ENCODE measurements at places on chromosomes 12 and 14.

DNA sequence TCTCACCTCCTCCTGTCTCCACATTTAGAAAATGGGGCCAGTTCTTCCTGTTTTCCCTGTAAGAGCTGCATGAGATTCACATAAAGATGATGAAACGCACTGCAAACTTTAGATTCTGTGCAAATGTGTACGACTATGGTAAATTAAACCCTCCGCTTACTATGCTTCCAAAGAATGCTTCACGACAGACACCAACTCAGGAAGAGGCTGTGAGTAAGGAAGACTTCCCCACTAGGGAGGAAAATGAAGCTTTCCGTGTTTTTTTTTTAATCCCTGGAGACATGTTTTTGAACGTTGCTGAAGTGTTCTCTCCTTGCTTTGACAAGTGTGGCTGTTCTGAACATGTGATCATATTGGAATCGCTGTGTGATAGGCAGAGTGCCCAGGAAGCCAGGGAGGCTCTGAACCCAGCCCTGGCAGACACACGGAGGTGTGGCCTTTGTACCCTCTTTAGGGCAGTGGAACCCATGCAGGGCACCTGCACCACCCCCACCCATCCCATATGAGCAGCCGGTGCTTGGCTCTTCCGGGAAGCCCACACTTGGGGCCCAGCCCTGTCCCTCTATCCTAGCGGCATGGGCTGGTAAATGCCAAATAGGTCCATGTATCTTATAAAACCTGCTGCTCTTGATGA lies 7.5 kb upstream of the SYNE3 start:
- no peak for DNase-seq

DNA sequence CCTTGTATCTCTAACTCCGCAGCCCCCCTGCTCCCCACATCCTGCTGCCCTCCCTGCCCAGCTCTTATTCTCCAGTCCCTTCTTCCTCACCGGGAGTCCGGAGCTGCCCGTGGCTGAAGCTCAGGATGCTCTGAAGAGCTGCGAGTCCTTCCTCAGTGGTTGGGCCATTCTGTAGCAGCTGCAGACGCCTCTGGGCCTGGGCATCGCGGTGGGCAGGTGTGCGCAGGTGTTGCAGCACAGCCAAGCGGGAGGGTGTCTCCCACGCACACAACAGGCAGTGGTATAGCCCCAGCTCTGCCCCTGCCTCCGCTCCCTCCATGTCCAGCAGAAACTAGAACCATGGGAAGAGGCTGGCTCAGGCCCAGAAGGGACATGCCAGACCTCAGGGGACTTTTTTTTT lies 20.2 kb downstream of the ZFHX2 start:
- no peak for DNase-seq

GRCh38 chr14:32256576-32256975 lies 53.5 kb upstream of the RNU6-8 start:
- DNase-seq, result no peak

DNA sequence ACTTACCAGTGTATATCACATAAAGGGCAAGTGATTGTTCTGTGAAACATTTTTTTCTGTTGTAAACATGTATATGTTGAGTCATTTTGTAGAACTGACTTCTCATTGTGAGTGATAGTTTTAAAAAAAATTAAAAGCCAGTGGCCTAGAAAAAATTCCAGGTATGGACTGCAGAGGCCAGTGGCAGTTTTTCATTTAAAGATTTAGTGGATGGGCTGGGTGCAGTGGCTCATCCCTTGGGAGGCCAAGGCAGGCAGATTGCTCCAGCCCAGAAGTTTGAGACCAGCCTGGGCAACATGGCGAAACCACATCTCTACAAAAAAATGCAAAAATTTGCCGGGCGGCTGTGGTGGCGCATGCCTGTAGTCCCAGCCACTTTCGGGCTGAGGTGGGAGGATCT lies 84.7 kb upstream of the MDM1 start:
- no peak for DNase-seq

GRCh38 chr12:129868575-129868974 lies 35.2 kb downstream of the TMEM132D start:
- DNase-seq, result no peak

DNA sequence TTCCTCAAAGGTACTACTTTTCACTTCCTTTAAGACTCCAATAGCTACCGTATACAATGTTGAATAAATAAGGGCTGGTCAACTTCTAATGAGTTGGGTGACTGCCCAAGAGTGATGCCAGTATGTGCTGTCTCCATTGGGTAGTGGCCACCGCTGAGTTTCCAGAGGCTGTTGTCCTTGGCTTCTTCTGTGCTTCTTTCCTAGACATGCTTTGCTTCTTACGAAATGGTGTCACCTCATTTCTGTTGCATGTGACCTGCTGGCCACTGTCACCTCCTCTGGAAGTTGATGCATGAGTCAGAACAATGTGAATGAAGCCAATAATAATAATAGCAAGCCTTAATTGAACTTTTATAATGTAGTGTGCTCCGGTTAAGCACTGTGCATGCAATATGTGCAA lies 7.5 kb upstream of the NID2 start:
- no peak for DNase-seq

- no peak for DNase-seq
Observed at GRCh38 chr14:46717211-46717610, 65.6 kb upstream of the RPL10L start.

GRCh38 chr12:99259040-99259934 lies 388.3 kb upstream of the GARIN6 start:
- no peak for DNase-seq

DNA sequence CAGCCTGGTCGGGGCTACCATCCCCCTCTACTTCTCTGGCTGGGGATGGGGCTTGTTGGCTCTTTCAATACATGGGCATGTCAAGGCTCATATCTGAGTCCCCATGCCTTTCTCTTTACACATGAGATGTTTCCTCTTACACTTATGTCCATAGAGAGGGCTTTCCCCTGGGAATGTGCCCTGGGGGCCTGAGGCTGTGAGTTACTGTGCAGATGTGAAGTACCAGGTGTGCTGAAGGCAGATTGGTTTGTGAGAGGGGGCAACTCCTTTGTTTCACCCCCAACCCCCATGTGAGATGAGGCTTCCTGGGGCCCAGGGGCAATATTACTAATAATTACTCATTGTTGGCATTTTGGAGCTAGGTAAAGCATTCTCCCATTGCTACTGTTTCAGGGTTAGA lies 32.8 kb downstream of the NRXN3 start:
- no peak for DNase-seq

GRCh38 chr12:40240779-40241178 lies 16.0 kb downstream of the LRRK2 start:
- DNase-seq, result no peak

DNA sequence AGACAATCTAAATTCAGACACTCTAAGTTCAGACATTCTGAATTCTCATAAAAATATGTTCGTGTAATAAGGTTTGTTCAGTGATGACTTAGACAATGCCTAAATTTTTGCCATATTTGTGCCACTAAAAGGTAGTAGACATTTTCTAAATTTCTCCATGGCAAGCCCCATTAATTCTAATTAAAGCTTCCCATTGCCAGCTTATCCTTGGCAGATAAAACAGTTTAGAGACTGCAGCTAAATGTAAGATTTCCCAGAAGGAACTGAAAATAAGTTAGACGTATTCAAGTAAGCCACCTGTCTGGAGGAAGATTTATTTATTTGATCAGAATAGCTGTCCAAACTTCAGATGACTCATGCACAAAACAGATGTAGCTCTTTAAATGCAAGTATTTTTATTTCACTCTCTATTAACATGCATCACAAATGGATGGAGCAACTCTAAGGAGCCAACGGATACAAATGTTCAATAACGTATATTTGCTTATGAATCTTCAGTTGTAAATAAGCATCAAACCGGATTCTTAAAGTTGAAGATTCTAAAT lies 130.4 kb downstream of the SLC2A13 start:
- no peak for DNase-seq

GRCh38 chr14:99874306-99874705 lies 81.1 kb downstream of the EML1 start:
- no peak for DNase-seq

DNA sequence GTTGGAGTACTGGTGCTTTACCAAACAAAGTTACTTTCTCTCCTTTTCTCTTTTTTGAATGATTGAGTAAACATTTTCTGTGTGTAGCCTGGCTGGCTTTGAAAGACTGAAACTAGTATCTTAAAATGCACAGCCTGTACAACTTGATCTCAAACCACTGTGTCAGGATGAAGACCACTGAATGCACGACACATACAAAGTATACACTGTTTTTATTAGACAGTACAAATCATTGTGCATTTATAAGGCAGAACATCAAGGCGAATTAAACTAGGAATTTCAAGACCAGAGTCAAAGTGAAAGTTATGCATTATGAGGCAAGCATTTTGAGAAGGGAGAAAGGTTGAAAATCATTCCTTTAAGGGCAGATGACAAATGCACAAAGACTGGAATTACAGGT lies 59.0 kb downstream of the PIWIL1 start:
- no peak for DNase-seq

GRCh38 chr14:58709949-58710348 lies 72.2 kb downstream of the DACT1 start:
- no peak for DNase-seq

DNA sequence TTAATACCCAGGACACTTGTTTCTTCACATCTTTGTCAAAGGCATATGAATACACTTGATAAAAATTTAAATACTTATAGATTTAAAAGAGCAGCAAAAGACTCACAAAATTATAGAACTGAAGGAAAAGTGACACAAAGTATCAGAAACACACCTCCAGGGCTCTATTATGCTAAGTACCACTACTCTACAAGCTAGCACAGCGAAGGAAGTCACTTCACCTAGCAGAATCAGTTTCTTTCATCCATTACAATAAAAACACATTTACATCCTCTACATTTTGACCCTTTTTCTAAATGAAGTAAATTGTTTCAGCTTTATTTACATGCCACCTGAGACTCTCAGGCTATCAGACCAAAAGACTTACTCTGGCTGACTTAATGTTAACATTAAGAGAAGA lies 26.6 kb upstream of the PTPRB start:
- no peak for DNase-seq

DNA sequence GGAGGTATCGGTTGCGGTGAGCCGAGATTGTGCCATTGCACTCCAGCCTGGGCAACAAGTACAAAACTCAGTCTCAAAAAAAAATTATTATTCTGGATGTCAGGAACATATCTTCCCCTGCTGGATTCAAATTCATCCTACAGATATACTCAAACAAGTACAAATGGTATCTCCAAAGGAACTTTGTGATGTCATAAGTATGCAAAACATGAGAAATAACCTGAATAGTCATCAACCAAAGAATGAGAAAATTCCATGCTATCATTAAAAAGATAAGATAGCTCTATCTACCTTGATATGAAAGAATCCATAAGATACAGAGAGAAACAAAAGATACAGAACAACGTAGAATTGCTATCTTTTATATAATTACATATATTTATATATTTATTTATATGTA lies 67.7 kb downstream of the EEA1 start:
- DNase-seq, result no peak

DNA sequence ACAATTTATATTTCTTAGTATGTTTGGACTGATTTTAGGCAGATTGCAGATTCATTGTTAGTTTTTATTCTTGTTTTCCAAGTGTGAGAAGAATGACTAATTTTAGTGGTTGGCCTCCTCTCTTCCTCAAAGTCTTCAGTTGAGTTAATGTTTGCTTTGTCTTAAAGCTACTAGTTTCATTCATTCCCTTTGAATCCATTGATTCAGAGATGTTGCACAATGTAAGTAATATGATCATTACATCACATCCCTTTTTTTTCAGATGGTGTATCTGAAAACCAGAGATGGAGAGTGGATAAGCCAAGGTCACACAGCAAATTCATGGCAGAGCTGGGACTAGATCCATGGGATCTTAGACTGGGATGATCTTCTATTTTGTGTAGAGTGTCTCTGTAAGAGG lies 577.5 kb downstream of the BCL11B start:
- DNase-seq, result no peak

GRCh38 chr12:3054374-3054773 lies 22.8 kb upstream of the TSPAN9 start:
- no peak for DNase-seq

DNA sequence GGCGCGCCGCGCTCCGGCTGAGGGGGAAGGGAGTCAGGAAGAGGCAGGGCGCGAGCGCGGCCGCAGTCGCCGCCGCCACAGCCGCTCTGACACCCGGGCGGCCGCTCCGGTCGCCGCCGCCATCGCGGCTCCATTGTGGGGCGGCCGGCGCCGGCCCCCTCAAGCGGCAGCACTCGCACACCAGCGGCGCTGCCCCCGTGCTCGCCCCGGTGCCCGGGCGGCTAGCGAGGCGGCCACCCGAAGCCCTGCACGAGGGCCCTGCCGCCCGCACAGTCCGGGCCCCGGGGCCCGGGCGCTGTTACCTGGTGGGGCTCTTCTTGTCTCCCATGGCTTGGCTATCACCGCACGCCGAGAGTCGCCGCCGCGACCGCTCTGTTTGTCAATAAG lies 202 bp downstream of the YAF2 start:
- DNase-seq, result no peak

DNA sequence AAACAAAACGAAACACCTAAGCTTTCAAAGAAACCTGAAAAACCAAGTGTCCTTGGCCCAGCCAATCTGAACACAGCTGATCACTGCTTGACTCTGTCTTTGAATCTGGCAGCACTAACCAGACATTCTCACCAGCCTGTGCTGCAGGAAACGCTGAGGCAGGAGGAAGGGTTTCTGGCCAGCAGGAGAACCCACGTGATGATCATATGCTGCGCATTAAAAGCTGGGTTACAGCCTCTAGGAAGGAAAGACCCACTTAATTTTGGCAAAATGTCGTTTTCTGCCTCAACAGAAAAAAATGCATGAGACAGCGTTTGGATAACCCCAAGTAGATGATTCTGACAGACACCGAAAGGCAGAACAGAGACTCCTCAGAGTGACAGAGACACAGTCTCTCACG lies 9.8 kb downstream of the APPL2 start:
- no peak for DNase-seq

DNA sequence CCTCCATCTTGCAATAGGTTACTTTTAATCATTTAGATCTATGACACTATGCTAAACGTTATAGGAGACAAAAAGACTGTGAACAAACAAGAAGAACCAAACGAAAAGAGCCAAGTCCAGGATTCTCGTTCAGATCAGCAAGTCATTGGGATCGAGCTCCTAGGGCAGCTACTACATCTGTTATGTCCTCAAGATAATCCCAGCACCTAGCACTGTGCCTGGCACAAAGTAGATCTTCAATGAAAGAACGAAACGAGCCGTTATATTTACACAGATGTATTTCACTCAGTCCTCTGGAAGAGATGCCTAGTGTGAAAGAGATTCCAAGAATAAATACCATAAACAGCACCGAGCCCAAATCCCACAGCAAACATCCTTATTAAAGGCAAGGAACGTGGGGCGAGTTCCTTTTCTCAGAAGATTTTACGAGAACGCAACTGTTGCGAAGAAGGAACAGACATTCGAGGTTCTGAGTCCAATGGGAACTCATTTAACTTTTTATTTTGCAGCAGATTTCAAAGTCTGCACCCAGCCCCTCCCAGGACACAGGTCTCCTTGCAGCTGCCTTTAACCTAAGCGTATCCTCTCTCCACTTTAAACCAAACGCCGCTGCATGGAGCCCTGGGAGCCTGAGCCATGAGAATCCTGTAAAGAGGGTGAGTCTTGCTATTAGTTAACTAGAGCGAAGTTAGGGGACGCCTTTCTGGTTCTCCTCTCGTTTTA lies 544 bp upstream of the TDP1 start:
- DNase-seq, result no peak

Measured in stimulated activated CD8-positive, alpha-beta memory T cell treated with anti-CD3 and anti-CD28 coated beads, Interleukin-15, amount 100 ng/mL, for 1 hour (primary cell).